ENCODE measurements at places on chromosomes 5 and 9.

DNA sequence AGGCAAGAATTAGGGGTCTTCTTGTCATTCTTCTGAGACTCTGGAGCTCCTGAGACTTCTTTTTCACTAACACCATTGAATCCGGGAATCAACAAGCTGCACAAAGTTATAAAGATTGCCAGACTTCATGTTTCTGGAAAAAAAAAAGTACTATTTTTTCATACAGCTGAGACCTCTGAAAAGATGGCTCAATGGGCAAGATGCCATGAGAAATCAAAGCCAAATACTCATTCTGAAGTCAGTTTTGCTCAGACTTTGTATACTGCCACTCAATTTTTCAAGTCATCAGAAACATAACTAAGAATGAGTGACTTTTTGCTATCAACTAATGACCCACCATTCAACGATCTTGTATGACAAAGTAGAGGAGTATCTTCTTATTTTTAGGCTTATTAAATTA, 512.0 kb downstream of the RAB3C start:
- no peak for DNase-seq

- no peak for DNase-seq
Observed at GRCh38 chr5:121748686-121749085, 103.0 kb upstream of the FTMT start.

GRCh38 chr9:121819428-121820231, 168.2 kb downstream of the DAB2IP start:
- DNase-seq = no peak

GRCh38 chr5:90055831-90056328, 353.7 kb downstream of the CETN3 start:
- no peak for DNase-seq

GRCh38 chr5:153974813-153975163, 63.9 kb downstream of the FAM114A2 start:
- DNase-seq = no peak

All from effector memory CD8-positive, alpha-beta T cell (primary cell).